ENCODE measurements at places on chromosomes 16 and 17.

DNA sequence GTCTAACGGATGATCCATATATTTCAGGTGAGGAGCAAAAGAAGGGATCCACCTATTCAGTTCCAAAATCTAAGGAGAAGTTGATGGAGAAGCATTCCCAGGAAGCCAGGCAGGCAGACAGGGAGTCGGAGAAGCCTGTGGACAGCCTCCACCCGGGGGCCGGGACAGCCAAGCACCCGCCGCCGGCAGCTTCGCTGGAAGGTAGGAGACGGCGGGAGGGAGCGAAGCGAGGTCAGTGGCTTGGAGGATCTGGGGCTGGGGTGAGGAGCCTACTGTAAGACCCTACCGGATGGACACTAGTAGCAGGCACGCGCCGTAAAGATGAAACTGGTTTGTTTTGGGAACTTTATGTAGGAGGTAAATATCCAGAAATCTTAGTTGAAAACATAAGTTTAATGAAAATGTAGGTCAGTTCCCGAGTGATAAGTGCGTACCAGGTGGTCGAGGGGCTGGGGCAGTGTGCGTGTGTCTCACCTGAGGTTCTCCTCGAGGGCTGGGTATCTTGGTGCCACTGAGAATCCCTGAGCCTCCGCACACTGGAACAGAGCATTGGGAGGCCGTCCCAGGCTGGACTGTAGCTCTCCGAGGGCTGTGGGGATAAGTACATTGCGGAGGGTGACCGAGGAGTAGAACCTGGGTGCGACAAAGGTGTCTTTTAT is 714 bp downstream of the SPATA33 start:
- DNase-seq = no peak

DNA sequence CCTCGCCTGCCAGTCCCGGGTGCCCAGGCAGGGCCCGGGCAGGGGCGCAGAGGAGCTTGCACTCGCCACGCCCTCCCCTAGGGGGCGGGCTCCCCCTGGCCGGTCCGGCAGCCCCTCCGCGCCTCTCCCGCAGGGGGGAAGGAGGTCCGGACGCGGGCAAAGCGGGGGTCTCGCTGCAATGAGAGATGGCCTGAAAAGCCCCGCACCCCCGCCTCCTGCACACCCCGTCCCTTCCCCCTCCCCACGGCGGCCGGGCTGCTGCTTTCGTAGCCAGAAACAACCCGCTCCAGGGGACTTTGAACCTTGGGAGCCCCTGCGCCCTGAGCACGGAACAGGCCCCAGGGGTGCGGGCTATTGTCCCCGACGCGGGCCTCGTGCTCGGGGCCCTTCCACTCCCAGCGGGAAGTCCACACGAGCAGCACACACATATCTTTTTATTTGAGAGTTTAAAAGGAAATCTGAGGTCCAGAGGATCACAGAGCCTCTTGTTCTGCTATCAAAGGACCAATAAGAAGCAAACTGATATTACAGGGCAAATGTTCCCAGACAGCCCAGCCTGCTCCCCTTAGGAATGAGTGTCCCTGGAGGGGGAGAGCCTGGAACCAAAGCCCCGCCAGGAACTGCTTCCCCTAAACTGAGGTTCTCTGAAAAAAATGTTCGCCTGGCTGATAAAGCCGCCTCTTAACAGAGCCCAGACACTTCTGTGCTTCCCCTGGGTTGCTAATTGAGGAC is 5.8 kb upstream of the CBX4 start:
- no peak for DNase-seq

DNA sequence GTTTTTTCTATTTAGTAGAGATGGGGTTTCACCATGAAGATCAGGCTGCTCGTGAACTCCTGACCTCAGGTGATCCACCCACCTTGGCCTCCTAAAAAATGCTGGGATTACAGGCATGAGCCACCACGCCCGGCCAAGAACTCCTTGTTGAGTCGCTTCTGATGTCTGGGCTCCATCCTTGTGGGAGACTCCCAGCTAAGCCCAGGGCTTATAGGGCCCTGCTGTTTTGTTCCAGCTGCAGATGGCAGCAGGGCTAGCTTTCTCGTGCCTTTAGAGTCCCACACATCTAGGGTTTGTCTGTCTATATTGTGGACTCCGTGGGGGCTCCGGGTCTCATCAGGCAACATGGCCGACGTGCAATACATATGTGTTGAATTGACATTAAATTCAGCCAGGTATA is 39.3 kb upstream of the MED9 start:
- DNase-seq = no peak

DNA sequence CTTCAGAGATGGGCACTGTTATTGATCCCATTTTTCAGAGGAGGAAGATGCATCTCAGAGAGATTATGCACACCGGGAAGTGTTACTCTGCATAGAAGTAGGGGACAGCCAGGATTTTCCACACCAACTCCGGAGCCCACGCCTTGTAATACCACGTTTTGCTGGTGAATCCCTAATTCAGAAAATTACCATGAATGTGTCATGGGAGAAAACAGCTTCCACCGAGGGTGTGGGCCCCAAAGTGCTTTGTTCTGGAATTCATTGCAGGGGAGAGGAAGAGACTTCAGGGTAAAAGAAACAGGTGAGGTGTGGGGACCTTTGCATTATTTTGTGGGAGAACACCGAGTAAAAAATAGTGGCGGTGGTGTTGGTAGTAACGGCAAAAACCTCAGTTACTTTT is 1051.4 kb upstream of the RBFOX1 start:
- DNase-seq = no peak

DNA sequence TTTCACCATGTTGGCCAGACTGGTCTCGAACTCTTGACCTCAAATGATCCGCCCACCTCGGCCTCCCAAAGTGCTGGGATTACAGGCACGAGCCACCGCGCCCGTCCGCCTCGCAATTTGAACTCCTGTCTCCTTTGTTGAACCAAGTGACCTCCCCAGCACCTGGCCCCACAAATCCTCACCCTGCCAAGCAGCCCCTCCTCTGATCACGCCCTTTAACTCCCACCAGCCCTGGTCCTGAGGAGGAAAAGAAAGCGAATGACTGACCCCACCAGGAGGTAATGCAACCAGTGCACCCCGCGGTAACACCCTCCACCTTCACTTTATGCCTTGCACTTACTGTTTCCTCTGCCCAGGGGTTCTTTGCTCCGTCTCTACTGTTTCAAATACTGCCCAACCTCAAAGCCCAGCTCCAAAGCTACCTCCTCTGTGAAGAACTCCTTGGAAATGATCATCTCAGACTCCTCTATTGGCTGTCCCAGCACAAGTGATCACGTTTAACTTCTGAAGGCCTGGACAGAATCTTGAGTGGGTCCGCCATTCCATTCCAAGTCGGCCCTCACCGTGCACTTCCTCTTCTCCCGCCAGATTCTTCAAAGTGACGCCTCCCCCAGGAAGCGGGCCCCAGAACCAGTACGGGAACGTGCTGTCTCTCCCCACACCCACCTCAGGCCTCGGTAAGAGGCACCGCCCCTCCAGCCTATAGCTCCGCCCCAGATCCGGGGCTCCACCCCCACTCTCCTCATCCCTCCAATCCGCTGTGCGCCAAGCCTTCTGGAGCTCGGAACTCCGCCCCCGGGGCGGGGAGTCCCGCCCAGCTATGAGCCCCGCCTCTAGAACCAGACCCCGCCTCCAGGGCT is 4.4 kb downstream of the CD19 start:
- DNase-seq = peak; percentile 64

GRCh38 chr17:69552986-69553667 is 138.6 kb downstream of the MAP2K6 start:
- DNase-seq = no peak

DNA sequence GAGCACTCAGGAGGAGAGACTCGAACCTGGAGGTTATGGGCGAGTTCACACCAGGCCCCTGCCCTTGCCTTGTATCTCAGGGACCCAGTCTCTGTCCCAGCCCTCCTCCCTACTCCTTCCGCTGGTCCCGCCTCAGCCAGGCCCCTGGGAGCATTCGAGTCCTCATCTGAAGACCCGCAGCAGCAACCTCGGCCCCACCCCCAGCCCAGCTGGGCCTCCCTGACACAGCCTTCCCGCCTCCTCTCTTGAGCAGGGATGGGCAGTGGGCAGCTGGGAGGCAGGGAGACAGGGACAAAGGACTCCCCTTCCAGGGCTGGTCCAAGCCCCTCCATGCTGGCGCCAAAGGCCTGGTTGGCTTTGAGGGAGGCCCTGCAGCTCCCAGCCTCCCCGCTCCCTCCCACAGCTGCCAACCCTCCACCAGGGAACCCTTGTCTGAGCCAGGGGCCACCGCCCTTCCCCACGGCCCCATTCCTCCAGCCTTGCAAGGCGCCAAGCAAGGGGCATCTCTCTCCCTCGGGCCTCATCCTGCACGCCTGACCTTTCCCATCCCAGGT is 15.4 kb upstream of the ZC3H18 start:
- DNase-seq = no peak

DNA sequence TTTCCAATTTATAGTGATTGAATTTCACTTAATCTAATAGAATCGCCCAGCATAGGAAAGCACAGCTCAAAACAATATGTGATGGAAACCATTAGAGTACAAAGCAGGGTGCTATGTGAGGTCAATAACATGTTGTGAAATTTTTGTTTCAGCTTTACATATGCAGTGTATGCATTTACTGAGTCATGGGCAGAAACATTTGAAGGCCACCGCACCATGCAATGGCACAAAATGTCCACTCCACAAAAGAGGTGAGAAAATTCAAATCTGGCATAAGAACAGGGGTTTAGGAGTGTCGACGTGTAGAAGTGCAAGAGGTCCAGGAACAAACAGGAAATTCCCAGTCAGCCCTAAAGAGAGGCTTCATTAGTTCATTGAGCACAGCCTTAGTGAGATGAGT is 131.2 kb downstream of the ANKFN1 start:
- DNase-seq = no peak

GRCh38 chr17:73232587-73233373 is 28.9 kb downstream of the CPSF4L start:
- DNase-seq = peak; percentile 7

DNA sequence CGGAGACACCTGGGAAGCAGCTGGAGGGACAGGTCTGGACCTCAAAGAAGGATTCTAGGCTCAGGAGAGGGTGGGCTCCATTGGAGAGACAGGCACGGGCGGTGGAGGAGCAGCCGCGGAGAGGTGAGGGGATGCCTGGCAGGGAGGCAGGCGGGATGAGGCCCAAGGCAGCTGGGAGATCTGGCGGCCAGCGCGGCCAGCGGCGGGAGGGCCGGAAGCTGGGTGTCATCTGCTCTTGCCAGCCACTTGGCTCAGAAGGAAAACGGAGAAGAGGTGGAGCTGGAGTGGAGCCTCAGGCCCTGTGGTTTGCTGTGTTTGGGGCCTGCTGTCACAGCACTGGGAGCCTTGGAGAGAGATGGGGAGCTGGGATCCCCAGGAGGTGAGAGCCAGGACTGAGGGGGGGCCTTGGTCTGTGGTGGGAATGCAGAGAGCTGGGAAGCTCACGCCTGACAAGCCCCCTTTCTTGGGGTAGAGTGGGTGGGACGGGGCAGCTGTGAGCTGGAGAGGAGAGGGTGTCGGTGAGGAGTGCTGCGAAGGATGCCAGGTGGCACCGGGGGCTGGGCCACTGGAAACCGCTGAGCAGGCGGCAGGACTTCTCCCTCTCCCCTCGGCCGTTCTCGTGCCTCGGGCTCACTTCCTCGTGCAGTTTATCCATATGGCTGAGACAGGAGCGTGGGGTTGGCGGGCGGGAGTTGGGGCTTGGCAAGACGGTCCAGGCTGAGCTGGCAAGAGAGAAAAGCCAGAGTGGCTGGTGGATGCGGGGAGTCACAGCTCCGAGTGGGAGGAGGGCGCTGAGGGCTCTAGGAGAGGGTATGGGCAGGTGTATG is 8.0 kb downstream of the TBC1D24 start:
- DNase-seq = no peak

GRCh38 chr16:11593581-11593980 is 6.9 kb upstream of the LITAF start:
- no peak for DNase-seq

- DNase-seq = no peak
Measured at GRCh38 chr17:2087597-2088211, 32.8 kb downstream of the HIC1 start.

GRCh38 chr16:4064950-4065352 is 51.3 kb downstream of the ADCY9 start:
- no peak for DNase-seq

DNA sequence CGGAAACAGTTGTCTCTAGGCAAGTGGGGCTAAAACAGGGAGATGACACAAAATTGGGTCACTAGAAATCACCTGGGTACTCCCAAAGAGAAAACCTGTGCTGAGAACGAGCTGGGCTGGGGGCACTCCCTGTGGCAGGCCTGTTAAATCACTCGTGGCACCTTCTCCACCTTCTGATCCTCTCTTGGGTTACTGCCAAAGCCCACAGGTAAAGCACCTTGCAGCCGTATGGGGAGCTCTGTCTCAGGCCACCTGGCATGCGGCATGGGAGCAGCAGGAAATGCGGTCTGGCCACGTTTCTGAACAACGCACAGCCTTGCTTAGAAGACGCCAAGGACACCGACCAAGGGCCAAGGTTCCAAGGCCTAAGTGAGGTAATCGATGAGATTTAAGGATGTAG is 21.5 kb upstream of the ICAM2 start:
- no peak for DNase-seq

DNA sequence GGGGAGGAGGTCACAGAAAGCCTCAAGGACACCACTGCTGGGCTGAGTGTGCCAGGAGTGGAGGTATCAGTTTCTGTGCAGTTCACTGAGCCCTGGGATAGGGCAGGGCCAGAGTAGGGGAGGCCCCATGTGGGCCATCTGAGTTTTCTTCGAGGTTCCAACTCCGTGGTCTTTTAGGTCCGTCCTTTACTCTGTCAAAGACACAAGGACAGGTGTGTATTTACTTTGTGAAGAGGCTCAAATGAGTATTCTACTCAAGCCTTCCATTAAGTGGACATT is 59.5 kb downstream of the USP22 start:
- no peak for DNase-seq

GRCh38 chr17:37770631-37771518 is 26.0 kb upstream of the HNF1B start:
- peak; percentile 47 for DNase-seq

DNA sequence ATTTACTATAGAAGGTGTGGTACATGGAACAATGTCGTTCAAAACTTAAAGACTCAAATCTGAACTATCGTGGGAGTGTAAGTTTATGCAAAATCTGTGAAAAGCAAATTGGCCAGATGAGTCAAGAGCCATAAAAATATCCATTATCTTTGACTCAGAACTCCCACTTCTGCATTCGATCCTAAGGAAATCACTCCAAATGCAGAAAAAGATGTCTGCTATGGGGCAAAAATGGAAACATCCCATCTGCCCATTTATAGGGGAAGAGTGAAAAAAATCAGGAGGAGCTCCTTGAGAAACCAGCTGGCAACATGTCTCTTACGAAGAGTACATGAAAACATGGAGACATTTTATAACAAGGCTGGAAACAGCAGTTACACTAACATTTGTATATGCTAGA is 43.6 kb upstream of the CCDC182 start:
- no peak for DNase-seq

DNA sequence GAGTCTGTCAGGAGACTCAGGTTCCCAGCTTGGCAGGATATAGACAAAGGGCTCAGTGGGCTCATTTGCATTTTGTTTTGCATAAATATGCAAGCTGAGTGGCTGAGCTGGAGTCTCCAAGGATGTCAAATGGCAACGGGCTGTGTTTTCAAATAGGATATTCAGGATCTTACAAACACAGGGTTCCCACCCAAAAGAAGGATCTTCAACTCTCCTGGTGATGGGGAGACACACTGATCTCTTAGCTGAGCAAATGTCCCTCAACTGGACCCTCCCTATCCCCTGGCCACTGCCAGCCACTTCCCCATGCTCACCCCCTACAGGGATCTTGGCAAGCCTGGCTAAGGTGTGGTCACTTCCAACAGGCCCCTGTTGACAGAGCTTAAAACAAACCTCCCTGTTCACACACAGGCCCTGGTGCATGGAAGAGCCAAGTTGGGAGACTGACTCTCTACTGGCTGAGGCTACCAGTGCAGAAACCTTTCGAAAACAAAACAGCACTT is 61.6 kb downstream of the SOX9 start:
- no peak for DNase-seq

All from NCI-H226 (cell line).